ENCODE measurements at places on chromosomes 6 and 20.

GRCh38 chr6:51487937-51488336 lies 599.5 kb downstream of the PKHD1 start:
- DNase-seq: no peak

DNA sequence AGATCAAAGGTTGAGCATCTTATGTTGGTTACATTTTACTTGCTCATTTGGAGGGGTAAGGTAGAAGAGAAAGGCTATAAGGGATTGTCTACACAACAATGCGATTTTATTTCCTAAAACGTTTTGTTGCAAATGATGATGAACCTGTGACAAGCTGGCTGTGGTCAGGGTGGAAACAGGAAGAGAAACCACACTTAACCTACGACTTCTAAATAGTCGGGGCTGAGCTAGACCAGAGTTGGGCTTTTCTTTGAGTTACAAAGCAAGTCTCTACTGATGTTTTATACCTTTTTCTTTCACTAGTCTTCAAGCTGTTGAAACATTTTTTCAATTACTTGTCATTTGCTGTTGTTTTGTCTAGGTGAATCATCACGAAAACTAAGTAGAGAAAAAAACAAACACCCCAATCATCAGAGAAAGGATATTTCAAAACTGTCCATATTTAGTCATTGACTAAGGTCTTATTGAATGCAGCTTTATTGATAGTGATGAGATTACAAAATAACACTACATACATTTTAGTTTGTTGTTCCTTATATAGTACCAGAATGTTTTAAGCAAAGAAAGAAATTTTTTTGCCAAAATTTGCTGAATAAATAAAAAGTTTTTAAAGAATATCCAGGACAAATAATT lies 18.0 kb downstream of the KLHL31 start:
- peak; percentile 43 for DNase-seq

DNA sequence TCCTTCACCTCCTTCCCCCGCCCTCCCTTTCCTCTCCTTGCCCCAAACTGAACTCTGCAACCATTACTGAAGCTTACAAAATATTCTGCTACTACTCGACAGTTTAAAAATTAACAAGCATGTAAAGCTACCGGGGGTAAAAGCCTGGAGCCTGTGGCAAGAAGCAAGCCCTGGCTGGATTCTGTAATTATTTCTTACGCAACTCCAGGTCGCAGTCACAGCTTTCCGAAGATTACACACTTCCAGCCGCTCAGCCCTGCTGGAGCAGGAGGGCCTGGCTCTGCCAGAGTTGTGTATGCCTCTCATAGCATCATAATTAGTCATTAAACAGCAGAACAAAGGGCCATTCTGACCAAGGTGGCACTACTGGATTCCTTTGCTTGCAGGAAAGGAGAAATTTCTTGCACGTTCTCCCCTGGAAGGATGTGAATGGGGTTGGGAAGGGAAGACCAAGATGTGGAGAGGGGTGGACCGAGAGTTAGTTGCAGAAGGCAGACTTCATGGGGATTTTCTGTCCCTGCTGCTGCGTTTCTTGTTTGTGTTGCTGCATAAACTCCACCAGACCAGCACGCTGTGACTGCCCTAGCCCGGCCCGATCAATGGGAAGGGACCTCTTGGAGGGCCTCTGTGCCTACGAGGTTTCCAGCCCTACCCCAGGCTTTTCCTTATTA lies 23.6 kb downstream of the FOXQ1 start:
- DNase-seq: no peak

DNA sequence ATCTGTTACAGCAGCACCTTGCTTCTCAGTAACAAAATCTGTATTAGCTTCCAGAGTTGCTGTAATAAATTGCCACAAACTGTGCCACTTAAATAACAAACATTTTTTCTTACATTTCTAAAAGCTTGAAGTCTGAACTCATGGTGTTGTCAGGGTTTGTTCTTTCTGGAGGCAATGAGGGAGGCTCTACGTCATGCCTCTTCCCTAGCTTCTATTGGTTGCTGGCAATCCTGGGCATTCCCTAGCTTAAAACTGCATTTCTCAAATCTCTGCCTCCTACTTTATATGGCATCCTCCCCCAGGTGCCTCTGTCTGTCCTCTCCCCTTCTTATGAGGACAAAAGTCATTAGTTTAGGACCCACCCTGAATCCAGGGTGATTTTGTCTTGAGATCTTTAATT lies 41.6 kb upstream of the TMEM244 start:
- no peak for DNase-seq

DNA sequence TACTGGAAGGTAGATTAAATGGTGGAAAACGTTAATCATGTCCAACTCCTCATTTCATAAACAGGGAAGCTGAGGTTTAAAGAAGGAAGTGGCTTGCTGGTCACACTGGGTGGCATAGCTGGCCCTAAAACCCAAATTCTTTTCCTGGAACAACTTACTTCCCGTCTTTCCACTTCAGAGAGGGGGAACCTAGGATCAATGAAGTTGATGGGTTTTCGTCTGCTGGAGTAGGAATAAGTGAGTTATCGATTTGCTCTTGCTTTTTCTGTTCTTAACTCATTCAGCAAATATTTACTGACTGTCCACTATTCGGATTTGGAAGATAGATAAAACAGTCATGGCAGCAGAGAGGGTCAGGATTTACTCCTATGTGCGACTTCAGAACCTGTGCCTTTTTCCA lies 1.2 kb upstream of the SYS1 start:
- no peak for DNase-seq

GRCh38 chr6:31037169-31037568 lies 26.9 kb downstream of the MUC22 start:
- DNase-seq: no peak

DNA sequence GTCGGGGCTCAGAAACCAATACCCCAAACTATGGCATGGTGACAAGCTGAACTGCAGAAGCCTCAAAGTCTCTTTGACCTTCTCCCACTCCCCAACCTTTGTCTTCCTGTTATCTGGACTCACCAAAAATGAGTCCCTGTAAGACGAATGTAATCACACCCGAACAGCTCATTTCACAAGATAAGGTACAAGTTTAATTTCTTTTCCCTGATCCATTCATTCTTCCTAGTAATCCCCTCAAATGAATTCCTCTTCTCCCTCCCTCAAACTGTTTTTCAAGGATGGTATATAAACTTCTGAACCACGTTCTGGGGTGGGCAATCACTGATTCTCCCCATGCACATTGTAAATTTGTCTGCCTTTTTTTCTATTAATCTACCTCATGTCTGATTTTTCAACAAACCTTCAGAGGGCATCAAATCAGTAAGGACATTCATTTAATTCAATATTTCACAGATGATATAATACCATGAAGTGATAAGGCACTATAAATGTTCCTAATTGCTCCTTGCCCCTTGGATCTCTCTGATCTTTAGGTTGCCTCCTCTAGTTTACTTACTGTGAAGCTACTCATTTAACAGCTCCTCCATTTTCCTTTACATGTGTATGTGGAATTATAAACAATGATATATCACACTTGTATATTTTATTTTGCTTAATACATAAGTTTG lies 77.2 kb downstream of the OR2B2 start:
- DNase-seq: no peak

DNA sequence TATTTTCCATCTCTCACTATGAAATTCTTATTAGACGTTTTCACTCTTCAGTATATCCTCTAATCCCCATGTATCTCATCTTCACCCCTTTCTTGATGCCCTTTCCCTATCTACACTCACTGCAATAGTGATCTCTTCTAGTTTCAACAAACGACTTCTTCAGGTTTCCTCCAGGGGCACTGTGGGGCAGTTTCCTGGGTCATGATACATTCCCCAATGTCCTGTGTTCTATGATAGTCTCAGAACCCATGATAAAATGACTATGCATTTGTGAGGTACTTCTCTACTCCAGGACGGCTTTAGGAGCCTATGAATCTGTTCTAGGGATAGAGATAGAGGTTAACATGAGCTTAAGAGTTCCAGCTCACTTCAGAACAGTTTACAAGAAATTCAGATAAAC lies 183.3 kb downstream of the FOXC1 start:
- DNase-seq: no peak

DNA sequence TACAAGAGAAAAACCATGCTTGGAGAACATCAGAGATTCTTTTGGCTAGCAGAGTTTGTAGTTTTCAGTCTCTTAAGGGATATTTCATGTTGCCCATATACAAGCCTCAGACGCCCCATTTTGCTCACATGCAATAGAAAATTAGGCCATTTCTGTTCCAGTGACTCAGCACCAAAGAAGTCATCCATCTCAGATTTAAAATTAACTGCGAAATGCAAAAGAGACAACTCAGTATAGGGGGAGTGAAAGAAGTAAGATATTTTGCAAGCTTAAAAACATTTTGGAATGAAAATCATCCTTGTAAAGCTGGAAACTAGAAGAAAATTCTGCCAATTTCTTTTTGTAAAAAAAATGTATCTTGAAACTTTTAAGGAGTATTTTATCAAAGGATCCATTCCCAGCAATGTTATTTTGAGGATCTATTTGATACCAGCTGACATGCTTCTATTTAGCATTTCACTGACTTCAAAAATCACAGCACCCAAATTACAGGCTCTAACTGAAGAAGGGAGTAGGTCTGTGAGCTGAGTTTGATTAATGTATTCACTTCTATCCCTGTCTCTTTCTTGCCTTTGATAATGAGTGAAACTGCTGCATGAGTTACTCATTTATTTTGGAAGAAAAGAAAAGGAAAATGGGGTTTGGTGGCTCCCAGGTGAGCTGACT lies 223.7 kb upstream of the SULF2 start:
- DNase-seq: no peak

DNA sequence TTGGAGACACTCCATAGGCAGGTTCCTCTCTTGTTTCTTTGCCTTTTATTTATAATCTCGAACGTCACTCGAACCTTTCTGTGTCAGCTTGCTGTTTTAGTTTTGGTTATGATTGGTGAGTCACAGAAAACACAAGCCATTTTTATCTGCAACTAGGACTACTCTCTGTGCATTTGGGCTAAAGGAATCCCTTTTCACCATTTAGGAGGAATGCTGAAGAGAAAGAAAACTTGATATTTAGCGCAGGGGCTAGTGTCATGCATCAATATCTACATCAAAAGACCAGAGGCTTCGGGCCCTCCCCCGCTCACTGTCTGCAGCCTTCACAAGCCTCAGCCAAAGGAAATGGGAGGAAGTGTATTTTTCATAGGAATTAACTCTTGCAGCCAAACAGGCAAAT lies 507.8 kb upstream of the CITED2 start:
- no peak for DNase-seq

- no peak for DNase-seq
These were observed 15.9 kb downstream of the TOP1 start for GRCh38 chr20:41044409-41045062.

GRCh38 chr6:151765444-151765886 lies 42.0 kb upstream of the ESR1 start:
- DNase-seq: peak; percentile 62

DNA sequence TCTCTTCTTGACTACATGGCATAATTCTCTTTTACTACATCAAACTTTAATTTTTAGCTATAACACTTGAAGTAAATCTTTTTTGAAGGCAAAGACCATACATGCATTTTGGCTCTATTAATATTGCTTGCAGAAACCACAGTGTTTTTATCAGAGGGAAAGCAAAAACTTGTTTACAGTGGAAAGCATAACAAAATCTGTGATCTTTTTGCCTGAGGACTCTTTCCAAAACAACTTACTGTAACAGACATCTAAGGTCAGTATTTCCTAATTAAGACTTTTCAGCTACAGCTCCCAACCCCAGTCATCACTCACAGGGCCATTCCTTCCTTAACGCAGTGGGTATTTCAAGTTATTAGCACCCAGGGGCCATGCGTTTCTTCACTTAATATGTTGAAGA lies 274.7 kb downstream of the CDKAL1 start:
- no peak for DNase-seq

DNA sequence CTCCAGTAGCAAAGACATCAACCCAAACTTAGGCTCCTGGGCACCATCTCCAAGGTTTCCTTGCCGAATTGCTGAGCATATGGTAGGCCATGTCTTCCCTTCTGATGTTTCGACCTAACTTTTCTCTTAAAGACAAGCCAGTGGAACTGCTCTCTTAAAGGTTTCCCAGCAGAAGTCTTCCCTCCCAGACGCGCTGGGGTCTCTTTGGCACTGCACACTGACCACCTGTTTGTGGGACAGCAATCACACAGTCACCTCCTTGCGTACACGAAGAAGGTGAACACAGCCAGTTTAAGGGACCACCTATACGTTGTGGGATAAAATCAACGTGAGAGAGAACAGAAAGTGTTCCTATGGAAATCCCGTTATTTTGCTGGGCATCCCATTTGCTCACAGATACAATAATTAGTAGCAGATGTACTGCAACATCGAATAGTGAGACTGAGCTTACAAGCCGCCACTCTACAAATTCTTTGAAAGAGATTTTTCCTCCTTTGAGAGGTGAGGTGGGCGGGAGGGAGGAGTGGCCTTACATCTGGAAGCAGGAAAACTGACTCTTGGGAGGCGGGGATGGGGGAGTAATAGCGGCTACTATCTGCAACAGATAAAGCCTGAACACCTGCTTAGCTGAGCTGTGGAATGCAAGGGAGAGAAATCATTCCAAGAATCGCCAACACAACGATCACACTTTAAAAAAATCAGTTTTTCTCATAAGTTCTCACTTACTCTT lies 9.9 kb downstream of the GRIK2 start:
- no peak for DNase-seq

DNA sequence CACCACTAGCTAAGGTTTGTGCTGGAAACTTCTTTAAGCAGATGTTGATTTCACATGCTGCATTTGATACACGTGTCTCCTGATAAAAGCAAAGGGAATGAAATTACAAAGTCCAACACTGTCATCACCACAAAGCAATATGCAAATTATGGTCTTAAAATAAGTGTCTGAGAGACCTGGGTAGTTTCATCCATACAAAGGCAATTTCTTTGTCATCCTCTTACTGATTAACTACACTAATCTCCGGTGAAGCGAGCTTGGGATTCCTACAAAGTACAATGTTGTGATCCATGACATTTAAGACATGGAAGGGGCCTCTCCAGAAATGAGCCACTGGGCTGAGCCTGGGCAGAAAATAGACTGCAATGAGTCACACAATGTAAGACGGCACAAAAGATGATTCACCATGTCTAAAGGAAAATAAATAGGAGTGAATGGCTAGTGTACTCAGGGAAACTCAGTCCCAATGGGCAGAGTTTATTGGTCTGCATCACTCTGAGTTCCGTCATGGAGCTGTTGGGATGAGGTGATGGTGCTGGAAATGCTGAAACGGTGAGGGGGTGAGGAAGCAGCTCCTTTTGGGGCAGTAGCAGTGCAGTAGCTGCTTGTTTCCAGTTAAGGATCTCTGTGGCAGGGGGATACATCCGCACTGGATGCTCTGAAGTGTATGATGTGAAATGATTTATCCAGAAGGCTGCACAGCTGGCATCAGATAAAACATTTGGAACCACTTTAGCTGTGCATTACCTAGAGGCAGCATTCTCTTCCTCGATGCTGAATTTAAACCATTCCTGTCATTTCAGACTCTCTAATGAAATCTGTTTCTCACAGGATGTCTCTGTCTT lies 103.3 kb downstream of the IBTK start:
- DNase-seq: peak; percentile 15

- DNase-seq: no peak
These were observed 97.3 kb upstream of the OPRM1 start for GRCh38 chr6:153941768-153942167.

DNA sequence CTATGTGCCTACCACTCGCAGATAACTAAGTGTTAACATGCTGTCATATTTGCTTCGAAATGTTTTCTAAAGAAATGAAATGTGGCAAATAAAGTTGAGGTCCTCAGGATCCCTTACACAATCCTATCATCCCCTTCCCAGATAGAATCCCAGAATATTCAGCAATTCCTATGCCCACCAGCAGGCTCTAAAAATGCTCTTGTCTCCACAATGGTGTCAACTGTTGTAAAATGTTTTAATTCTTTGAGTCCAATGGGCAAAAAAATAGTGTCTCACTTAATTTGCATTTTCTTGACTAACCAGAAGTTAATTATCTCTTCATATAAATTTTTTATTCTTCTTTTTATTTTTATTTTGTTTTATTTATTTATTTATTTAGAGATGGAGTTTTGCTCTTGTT lies 103.9 kb upstream of the MAP7 start:
- no peak for DNase-seq
